ENCODE measurements at places on chromosomes 4 and X. TPM values are rescaled to one million over a fixed set of nuclear protein-coding genes. Genes with fewer than 3 reads are reported as not detected.

The CPXCR1 gene
- not detected for total RNA-seq

DNA sequence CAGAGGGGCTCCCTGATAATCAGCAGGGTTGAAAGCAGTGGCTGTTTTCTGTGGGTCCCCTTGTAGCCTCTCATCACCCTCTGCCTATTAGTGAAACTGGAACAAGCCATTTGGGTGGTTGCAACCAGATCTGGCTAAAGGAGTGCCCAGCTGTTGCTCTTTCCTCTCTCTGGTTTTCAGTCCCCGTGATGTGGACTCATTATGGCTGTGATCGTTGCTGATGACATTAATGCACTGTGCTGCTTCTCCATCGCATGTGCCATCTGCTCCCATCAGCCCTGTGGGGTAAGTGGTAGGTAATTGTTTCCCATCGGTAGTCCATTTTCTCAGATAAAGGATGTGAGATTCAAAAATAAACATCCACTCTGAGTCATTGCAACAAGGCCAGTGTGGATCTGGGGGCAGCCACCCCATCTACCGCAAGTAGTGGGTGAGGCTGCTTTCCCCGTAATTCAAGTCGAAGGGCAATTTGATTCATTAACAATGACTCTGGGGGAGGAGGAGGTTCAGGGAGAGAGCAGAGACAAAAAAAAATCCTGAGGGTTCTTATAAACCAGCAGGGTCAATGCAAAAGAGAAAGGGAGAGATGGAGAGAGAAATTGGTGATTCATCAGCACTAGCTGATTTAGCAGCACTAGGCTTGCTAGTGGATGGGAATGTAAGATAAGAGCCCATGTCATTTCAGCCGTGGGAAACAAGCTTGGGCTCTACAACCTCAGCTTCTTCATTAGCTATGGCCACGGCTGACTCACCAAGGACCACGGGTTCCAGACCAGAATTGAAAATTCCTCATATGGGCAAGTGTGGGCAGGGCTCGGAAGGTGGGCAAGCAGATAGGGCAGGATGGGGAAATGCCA is 357.8 kb downstream of the MID1IP1 start:
- ATAC-seq = no peak

The VEGFC gene
- 2.4 TPM for total RNA-seq

GRCh38 chr4:88854481-88854880 is 156.9 kb upstream of the NAP1L5 start:
- ATAC-seq = no peak

The MMAA gene
- total RNA-seq = 2.1 TPM

DNA sequence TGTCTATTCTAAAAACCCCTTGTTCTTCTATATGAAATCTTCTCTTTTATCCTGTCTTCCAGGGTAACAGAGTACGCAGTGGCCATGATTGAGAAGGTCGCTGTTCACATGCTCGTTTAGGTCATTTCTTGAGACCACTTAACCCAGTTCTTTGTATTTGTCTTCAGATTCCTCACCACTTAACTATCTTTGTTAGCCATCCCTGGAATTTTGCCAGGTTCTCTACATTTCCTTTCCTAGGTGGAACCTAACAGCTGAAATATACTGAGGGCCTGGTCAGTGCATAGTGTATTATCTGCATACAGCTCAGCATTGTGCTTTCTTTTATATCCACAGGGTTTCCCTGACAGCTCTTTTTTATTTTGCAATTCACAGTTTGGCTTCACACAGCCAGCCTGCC is 148.9 kb upstream of the GALNT7 start:
- peak; percentile 57 for ATAC-seq

- no peak for ATAC-seq
Observed at GRCh38 chrX:132983496-132983895, 25.1 kb upstream of the HS6ST2 start.

The PCDH7 gene
- total RNA-seq = 53.7 TPM

DNA sequence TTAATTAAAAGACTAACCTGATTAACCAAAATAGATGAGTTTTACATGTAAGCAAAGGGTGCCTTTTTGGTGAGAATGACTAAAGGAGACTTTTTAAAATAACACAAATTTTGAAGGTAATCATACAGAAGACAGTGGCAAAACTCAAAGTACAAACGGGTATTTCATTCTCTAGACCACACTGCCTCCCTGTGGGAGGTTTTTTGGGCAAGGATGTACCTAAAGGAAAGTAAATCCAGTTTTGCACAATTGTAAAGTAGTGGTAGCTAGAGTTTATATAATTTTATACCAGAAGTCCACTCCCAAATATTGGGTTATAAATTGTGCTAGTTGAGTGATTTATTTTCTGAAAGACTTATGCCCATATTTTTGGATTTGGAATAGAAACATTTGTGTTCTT is 201.0 kb downstream of the PAPSS1 start:
- ATAC-seq = no peak

DNA sequence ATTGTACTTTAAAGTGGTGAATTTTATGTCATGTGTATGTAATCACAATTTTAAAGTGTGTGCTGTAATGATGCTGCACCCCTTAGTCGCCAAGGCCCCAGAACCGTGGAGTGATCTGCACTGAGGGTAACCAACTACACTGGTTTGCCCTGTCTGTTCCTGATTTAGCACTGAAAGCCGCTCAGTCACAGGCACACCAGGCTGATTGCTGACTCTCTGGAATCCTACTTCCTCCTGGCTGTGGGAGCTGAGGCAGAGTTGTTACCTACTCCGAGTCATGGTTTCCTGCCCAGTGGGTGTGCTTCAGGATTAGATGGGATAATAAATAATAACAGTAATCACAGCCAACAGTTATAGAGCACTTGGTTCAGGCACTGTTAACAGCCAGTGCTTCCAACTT is 645.4 kb downstream of the BCOR start:
- ATAC-seq = no peak

DNA sequence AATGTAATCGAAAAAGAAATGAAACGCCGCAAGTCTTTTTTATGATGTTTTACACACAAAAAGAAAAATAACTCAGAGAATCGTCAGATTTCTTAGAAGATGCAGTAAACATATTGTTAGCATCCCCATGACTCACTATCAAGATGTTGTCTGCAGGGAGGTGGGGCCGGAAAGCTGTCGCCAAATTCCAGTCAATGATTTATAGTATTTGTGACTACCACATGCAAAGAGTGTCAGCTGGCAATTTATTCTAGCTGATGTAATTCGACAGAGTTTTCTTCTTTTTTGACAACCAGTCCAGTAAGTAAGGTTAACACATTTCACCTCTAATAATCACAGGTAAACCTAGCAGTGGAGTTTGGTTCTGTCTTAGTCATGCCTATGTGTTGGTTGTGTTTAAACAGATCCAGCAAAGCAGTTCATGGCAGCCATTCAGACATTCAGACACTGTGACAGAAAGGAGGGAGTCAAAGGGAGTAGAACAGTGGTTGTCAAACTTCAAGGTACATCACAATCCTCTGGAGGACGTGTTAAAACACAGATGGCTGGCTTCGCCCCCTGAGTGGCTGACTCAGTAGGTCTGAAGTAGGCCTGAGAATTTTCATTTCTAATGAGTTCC is 19.8 kb upstream of the PPP1R2C start:
- peak; percentile 98 for ATAC-seq

The JADE3 gene
- total RNA-seq = 4.9 TPM

GRCh38 chr4:122300776-122301175 is 78.0 kb upstream of the ADAD1 start:
- ATAC-seq = no peak

The CCDC158 gene
- total RNA-seq = 0.05 TPM

DNA sequence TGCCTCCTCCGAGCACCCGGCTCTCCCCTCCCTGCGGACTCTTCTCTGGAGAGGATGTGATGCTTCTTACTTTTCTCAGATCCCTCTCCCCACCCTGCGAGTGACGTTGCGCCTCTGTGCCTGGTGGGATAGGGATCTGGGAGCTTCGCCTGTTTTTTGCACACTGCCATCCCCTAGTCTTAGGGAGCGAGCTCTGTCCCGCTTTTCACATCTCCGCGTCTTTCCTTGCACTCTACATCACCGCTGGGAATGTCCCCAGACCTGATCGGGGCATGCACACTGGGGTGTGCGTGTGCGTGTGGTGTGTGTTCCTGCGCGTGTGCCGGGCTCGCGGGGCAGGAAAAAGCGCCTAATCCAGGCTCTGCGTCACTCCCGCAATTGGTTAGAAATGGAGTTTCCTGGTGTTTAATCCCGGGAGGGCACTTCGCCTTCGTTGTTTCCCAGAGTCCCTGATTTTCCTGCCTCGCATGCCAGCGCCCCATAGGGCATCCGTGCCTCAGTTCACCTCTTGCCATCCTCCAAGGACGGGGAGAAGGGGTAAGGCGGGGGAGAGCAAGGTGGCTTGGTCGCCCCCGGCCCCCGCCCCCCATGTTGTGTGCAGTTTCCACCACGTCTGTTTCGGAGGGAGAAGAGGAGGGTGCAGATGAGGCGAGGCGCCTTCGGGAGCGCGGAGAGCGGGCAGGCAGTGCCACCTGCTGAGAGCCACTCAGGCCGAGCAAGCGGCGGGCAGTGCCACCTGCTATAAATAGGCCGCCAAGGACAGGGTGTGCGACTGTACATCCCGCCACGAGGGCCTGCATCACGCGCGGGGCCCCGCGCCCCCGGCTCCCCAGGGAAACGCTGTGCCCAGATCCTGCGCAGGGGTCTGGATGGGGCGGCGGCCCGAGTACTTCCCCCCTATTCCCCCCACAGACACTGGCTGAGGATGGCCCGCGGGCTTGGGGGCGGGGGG is 759 bp upstream of the TBC1D1 start:
- ATAC-seq = peak; percentile 74

- no peak for ATAC-seq
Observed at GRCh38 chrX:105845631-105846030, 23.3 kb downstream of the NRK start.

- no peak for ATAC-seq
Observed at GRCh38 chrX:35682476-35682875, 115.7 kb upstream of the MAGEB16 start.

DNA sequence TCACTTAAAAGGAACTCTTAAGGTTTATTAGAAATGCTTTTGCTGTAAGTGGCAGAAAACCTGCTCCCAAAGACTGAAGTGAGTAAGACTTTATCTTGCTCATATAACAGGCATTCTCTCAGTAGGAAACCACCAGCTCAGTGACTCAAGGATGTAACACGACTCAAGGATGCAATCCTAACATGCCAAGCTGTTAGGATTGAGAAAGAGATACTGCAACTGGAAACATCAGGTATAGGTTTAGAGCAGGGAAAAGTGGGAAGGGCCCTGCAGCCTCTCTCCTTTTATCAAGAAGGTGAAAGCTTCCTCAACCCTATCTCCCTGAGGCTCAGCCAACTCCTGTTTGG is 11.9 kb upstream of the SLC9A7 start:
- no peak for ATAC-seq

- no peak for ATAC-seq
Observed at GRCh38 chrX:148381603-148382002, 118.8 kb upstream of the AFF2 start.

GRCh38 chr4:140042634-140043033 is 111.3 kb downstream of the MAML3 start:
- ATAC-seq = no peak

The FDCSP gene
- not detected for total RNA-seq

DNA sequence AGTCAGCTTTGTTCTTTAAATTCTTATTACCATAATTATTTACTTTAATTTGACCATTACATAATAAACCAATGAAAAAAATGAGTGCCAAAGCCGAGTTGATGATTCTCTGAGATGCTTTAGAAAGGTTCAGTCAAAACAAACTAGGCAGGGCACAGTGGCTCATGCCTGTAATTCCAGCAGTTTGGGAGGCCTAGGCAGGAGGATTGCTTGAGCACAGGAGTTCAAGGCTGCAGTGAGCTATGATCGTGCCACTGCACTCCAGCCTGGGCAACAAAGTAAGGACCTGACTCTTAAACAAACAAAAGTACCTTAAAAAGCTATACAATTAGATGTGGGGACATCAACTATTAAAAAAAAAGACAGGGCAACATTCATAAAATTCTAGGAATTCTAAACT is 75.0 kb downstream of the AFAP1 start:
- ATAC-seq = no peak

DNA sequence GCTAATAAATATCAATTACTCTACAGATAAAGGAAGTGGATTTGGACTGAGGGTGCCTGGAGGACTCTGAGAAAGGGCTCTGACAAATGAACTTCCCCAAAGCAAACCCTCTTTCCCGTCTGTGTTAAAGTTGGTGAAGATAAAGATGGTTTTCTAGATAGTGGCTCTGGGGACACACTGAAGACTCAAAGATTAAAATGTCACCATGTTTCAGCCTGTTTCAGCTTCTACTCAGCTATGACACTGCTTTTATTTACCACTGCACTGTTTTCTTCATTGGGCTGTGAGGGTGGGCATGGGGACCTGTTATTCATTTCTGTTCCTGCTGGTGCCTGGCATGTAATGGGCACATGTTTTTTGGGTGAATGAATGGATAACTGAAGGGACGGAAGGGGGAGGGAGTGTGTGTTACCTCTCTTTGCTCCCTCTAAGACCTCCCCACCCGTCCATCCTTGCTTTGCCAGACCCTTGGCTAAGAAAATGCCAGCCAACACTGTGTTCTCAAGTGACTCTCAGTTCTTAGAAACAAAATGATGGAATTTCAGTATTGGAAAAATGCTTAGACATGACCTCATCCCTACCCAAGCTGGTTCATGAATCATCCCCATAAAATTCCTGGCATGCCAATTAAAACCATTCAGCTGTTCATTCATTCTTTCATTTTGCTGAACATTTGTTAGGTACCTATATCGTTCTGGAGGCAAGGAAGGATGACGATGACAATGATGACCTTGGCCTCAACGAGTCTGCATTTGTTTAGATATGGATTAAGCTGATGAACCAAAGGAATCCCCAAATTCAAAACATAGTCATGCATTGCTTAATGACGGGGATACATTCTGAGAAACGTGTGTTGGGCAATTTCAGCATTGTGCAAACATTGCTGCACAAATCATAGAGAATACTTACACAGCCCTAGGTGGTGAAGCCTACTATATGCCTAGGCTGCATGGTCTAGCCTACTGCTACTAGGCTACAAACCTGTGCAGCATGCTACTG is 13.4 kb upstream of the STK32B start:
- peak; percentile 73 for ATAC-seq

Data from motor neuron (in vitro differentiated cells).